ENCODE measurements at places on chromosomes 13 and 19. TPM values are rescaled to one million over a fixed set of nuclear protein-coding genes. Genes with fewer than 3 reads are reported as not detected.

The GRK1 gene
- polyA plus RNA-seq, result not detected

DNA sequence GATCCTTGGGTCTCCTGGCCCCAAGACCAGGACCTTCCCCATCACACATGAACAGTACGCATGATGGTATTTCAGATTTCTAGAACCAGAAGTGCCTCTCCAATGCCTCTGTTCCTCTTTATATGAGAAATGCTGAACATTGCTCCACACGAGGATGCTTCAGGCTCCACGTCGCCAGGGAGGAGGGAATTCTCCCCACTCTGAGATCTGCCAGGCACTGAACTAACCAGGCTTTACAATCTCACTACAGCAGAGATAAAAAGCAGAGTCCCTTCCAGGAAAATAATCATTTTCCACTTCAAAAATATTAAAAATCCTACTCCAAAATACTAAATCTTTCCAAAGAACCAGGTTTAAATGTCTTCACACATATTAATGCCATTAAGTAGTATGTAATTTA lies 10.4 kb downstream of the DOCK9 start:
- DNase-seq, result no peak

The PLEKHF1 gene
- polyA plus RNA-seq, result 4.4 TPM

DNA sequence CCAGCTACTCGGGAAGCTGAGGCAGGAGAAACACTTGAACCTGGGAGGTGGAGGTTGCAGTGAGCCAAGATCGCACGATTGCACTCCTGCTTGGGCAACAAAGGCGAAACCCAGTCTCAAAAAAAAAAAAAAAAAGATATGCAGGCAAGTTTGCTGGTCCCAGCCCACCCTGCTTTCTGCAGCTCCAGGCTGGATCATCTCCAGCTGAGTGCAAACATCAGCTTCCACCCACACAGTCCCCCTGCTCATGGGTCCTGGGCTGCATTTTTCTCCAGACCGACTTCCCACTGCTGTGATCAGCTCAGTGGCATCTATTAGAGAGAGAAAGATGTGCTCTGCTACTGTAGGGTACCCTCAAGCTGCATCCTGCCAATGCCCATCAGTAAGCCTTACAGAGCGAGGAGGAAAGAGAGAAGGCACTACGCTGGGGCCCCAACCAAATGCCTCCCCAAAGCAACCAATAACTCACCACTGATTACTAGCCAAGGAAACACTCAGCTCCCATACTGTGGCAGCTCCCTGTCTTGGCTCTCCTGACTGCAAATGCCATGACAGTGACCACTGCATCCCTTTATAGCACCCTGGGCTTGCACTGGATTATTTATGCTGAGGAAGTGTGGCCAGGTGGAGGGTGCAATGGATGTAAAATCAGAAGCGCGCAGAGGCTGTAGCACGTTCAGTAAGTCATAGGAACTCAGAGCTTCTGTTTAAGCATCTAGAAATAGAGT lies 170.9 kb upstream of the ZNF507 start:
- DNase-seq, result no peak

The POSTN gene
- 2,387 TPM for polyA plus RNA-seq

GRCh38 chr13:46687810-46688209 lies 109.2 kb downstream of the ESD start:
- no peak for DNase-seq

The VSTM2B gene
- 0.26 TPM for polyA plus RNA-seq

DNA sequence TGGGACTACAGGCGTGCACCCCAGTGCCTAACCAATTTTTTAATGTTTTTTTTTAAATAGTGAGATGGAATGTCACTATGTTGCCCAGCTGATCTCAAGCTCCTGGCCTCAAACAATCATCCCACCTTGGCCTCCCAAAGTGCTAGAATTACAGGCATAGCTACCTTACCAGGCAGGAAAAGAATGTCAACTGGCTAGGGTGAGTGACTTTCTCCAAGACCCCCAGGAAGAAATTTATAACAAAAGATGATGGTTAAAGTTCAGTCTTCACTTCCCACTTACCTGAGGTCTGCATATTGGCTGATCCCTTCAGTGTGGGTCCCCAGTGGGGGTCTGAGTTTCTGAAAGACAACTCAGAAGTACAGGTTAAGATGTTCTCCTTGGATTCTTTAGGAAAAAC lies 893.0 kb downstream of the UQCRFS1 start:
- no peak for DNase-seq

- DNase-seq, result no peak
Measured at GRCh38 chr19:34230820-34231219, 23.5 kb upstream of the GARRE1 start.

The SIGLEC14 gene
- 0.78 TPM for polyA plus RNA-seq

GRCh38 chr13:80074811-80075210 lies 266.1 kb downstream of the SPRY2 start:
- DNase-seq, result no peak
